Activated CD4-positive, CD25-positive, alpha-beta regulatory T cell (primary cell): ENCODE measurements at places on chromosomes 12 and 14.

DNA sequence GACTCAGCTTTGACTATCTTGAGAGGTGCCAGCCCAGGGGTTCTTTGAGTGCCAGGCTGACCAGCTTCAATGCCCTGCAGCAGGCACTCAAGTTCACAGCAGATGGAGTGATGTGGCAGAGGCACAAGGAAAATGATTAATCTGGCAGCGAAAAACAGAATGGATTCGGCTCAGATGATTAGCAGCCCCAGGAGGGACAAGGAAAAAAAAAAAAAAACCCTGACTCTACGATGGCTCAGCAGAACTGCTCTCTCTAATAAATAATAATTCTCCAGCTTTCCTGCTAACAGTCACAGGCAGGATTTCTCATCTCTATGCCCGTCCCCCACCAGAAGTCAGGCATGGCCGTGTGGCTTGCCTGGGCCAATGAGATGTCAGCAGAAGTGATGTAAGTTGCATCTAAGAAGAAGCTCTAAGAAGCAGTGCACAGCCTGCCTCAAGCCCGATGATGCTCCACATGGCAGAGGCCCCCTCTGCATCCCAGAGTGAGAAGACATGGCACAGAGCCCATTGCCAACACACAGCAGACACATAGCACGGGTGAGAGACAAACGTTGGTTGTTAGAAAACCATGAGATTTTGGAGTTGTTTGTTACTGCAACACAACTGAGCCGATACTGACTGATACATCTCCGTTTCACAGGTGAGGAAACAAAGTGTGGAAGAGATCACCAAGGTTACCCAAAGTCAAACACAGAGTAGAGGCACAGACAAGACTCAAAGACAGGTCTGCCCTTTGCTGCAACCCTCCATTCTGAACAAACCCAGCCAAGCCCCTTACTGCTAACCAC, 111.0 kb downstream of the SCARB1 start:
- no peak for DNase-seq

- no peak for DNase-seq
Measured at GRCh38 chr12:89781946-89782550, 73.4 kb upstream of the ATP2B1 start.

DNA sequence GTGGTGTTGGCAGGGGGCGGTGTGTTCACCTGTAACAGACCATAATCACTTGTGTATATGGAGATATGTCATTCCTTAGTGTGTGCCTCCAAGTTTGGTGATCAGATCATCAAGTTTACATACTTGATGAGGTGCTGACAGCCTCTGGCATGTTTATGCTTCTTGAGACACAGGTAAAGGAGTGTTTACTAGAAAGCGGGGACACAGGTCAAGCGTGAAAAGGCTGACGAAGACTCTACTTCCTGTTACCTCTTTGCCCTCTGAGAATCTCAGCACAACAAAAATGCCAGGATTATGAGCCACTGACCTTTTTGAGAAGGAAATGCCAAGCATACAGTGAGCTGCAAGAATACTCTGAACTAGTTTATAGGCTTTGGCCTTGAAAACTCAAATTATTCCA, 29.6 kb downstream of the PRDM4 start:
- no peak for DNase-seq

GRCh38 chr12:82290415-82290814, 67.8 kb downstream of the CCDC59 start:
- no peak for DNase-seq

DNA sequence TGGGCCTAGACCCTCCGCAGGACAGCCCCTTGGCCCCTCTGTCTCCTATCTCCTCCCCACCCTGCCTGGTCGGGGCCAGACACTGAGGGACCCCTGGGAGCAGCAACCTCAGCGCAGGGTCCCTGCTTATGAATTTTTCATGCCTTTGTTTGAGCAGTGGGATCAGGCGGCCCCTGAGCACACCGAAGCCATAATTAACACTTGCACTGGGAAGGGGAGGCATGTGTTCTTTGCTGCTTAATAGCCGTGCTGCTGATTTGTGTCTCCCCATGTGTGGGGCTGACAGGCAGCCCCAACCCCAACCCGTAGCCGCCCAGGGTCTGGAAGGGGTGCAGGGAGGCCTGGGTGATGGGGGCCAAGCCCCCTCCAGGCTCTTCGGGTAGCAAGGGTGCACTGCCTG, 52.7 kb downstream of the FBRSL1 start:
- DNase-seq: no peak
